ENCODE measurements at places on chromosomes 13 and 19. TPM values are rescaled to one million over a fixed set of nuclear protein-coding genes. Genes with fewer than 3 reads are reported as not detected.
A peak's percentile ranks its signal among the peaks of the same experiment; 100 is the strongest.

GRCh38 chr19:42279902-42280814 lies 11.1 kb downstream of the CIC start:
- no peak for DNase-seq

DNA sequence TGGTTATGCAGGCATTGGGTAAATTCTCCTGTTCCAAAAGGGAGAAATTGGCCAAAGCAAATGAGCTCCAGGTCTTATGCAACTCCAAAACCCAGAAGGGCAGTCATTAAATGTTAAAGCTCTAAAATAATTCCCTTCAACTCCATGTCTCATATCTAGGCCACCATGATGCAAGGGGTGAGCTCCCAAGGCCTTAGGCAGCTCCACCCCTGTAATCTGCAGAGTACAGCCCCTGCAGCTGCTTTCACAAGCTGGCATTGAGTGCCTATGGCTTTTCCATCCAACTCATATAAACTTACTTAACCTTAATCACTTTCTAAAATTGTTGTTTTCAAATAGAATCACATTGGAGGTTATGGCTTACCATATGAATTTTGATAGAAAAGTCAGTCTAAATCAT lies 44.7 kb upstream of the ZNF429 start:
- no peak for DNase-seq

DNA sequence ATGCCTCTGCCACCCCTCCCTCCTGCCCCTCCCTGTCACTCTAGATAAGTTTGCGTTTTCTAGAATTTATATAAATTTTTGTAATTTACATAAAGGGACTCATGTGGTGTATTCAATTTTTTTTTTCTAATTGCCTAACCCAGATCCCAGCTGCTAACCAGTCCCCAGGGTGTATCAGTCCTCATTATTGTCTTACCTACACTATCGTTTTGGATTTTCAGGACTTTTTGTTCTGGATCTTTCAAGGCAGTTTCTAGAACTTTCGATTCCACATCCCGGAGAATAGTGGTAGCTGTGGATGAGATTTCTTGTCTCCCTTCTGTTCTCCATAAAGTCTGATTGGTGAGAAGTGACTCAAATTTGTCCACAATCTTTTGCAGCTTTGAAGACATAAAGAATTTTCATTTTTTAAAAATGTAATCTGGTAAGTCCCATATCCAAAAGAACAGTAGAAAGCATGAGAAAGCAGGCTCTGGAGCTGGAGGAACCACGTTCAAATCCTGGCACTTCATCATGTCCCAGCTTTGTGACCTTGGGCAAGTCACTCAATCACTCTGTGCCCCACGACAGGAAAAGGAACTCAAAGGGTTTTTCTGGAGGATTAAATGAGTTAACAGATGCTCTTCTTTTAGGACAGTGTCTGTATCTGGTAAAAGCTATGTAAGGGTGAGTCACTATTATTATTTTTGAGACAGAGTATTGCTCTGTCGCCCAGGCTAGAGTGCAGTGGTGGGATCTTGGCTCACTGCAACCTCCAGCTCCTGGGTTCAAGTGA lies 19.7 kb downstream of the ADGRE3 start:
- DNase-seq: no peak

DNA sequence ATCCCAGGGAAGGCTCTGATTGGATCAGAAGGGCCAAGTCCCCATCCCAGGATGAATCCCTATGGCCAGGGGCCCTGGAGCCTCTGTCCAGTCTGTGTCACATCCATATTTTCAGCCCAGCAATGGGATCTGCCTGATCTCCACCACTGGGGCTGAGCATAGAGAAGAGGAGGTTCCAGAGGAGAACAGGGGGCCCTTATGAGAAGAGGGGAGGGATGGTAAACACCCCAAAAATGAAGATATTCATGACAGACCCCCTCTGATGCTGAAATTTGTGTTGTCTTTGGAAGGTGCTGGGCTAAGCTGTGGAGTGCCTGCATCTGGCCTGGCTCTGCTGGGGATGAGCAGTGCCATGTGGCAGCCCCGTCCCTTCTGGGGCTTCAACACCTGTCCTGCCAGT lies 14.5 kb downstream of the KLHL26 start:
- no peak for DNase-seq

GRCh38 chr19:18160493-18160970 lies 7.6 kb downstream of the PIK3R2 start:
- no peak for DNase-seq

- DNase-seq: no peak
Measured at GRCh38 chr19:43351998-43352746, 1.3 kb upstream of the CD177 start.

DNA sequence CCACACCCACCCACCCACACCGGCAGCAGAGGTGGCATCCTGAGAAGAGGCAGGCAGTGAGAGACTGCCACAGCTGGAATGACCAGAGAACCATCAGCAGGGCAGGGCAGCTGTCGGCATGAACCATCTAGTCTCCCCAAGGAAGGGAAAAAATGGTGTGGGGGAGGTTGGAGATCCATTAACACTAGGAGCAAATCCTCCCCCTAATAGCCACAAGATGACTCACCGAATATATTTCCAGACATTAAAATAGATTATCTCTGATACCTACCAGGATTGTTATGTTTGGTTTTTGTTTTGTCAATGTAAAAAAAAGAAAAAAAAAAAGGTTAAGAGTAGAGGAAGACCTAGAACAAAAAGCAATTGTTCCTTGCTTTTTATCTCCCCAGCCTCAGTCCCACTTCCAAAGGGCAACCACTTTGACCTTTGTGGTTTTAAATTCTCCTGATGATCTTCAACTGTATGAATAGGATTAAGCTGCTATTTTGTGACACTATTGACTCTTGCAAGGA lies 34.2 kb downstream of the THSD1 start:
- no peak for DNase-seq

DNA sequence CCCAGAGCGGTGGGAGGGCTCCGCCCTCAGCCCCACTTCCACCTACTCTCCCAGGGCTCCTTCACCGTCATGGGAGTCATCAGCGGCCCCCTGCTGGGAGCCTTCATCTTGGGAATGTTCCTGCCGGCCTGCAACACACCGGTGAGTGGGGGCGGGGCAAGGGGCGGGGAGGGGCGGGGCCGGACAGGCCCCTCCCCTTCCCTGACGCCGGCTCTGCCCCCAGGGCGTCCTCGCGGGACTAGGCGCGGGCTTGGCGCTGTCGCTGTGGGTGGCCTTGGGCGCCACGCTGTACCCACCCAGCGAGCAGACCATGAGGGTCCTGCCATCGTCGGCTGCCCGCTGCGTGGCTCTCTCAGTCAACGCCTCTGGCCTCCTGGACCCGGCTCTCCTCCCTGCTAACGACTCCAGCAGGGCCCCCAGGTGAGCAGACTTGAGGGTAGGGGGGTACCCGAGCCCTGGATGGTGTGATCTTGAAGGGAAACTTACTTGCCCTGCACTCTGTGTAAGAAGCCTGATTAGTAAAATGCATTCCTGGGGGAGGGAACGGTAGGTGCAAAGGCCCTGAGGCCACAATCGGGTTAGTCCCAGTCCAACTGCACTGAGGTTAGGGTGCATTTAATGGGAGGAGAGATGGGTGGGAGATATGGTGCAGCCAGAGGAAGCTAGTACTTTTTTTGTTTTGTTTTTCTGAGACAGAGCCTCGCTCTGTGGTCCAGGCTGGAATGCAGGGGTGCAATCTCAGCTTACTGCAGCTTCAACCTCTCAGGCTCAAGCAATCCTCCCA lies 12.1 kb downstream of the SLC5A5 start:
- DNase-seq: no peak

- no peak for DNase-seq
Measured at GRCh38 chr13:94192431-94192975, 287.0 kb downstream of the DCT start.

- no peak for DNase-seq
Measured at GRCh38 chr13:41053384-41053826, 7.9 kb upstream of the WBP4 start.

DNA sequence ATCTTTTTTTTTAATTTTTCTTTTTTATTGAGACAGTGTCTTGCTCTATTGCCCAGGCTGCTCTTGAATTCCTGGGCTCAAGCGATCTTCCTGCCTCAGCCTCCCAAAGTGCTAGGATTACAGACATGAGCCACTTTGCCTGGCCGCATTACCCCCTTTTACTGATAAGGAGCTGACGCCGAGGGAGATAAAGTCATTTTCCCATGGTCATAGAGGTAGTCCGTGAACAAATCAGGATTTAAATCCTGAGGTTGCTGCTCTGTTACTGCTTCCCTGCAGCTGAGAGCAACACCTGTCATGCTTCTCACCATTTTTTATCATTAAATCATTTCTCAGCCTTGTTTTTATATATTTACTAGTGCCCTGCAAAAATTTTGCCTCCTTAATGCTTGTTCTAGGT lies 7.4 kb downstream of the CYSLTR2 start:
- no peak for DNase-seq

GRCh38 chr13:21124852-21125251 lies 51.5 kb downstream of the SKA3 start:
- no peak for DNase-seq

DNA sequence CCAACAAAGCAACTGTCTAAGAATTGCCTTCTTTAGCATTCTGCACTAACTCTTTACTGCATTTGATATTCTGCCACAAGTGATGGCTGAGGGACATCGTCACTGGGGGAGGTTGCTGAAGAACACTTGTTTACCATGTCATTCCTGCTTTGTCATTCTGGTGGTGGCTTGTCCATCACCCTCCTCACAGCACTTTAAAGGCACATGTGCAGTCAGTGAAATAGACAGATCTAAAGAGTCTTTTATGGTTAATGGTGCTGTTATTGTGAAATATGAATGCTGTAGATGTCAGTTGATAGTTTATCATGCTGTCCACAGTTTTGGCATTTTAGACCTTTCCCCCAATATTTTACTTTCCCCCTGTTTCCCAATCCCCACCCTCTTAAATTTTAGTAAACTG lies 120.9 kb upstream of the TSC22D1 start:
- DNase-seq: no peak

- DNase-seq: no peak
Measured at GRCh38 chr19:16585808-16586476, 13.7 kb upstream of the SLC35E1 start.

GRCh38 chr13:111912453-111912866 lies 154.5 kb upstream of the SOX1 start:
- no peak for DNase-seq

GRCh38 chr19:24101459-24102115 lies 14.6 kb downstream of the ZNF254 start:
- no peak for DNase-seq

DNA sequence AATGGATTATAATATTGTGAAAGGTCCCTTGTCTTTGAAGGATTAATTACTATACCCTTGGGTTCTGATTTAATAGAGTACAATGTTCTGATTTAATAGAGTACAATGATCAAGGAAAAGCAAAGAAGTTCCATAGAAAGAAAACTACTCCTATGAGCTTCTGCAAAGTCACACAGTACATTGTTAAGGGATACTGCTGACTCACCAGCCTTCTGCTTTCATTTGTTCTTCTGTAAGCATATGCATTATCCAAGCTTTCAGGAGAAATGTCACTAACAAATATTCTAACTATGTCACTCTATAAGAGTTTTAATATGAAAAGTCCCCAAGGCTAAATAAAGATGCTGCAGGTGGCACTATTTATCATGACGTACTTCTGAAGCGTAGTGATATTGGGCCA lies 396.7 kb downstream of the RFC3 start:
- no peak for DNase-seq

- DNase-seq: no peak
Measured at GRCh38 chr19:4473011-4473762, 1.1 kb downstream of the HDGFL2 start.

- DNase-seq: peak; percentile 68
Measured at GRCh38 chr19:8832132-8833021, at the start of the genes MBD3L1 and ZNF558. TSS of gene MBD3L1 (plus strand) at chr19:8832377. CDS start at chr19:8842679, 10,302 bp downstream. TSS of gene ZNF558 (minus strand) at chr19:8832304. CDS start at chr19:8822659, 9,645 bp downstream.

- DNase-seq: no peak
Measured at GRCh38 chr13:101530293-101530692, 77.8 kb downstream of the ITGBL1 start.

- no peak for DNase-seq
Measured at GRCh38 chr13:98315466-98315865, 138.4 kb upstream of the RNF113B start.

GRCh38 chr13:75360170-75360569 lies 121.8 kb downstream of the TBC1D4 start:
- no peak for DNase-seq

GRCh38 chr19:7366701-7367420 lies 18.1 kb downstream of the ARHGEF18 start:
- DNase-seq: no peak

DNA sequence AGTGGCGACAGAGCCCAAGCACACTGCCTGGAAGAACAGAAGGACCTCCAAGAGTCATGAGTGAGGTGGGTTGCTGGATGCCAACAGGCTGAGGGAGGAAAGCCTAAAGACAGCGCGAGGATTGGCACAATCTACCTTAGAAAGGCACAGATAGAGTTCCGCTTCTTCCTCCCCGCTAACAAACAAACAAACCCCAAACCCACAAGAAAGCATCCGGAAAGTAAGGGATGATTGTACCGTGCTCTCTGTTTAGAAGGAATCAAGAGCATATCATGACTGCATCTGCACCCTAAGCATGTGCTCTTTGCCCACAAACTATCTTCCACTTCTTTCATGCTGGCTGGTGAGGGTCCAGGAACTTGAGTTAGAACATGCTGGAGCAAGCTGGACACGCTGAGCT lies 233.0 kb upstream of the KLF12 start:
- no peak for DNase-seq

- DNase-seq: no peak
Measured at GRCh38 chr19:31913103-31913661, 432.2 kb upstream of the ZNF507 start.

- DNase-seq: no peak
Measured at GRCh38 chr19:28874742-28875141, 338.2 kb downstream of the UQCRFS1 start.

DNA sequence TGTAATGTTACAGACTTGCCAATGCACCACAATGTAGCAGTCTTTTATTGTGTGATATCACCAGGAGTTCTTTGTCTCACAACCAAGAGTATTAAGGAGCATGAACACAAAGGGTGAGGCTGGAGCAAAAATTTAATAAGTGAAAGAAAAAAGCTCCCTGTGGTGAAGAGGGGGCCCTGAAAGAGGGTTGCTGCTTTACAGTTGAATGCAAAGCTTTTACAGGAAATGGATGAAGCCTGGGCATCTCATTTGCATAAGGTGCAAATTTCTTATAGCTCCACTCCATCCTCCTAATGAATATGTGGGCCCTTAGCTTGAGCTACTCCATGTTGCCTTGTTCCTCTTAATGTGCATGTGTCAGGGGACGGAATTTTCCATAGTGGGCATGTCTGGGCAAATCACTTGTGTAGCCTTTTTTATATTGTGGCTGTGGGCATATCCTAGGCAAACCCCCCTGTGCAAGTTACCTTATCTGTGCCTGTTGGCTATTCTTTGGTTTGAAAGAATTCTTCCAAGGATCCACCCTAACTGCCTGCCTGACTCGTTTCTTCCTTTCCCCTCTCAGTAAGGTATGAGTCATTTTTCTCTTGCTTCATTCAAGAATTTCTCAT lies 45.3 kb upstream of the TRPC4 start:
- no peak for DNase-seq

GRCh38 chr13:50529154-50529882 lies 314.2 kb downstream of the DLEU7 start:
- DNase-seq: no peak

The LILRB2 gene
- 1.9 TPM for polyA plus RNA-seq

The ACP5 gene
- polyA plus RNA-seq: 1.1 TPM

The DCLK1 gene
- polyA plus RNA-seq: 77.3 TPM

The CCDC169 gene
- 2.6 TPM for polyA plus RNA-seq

The HSD17B14 gene
- 3.1 TPM for polyA plus RNA-seq

The TBXA2R gene
- polyA plus RNA-seq: 1.7 TPM

The ALG11 gene
- 19.8 TPM for polyA plus RNA-seq

The CGB2 gene
- not detected for polyA plus RNA-seq

The C19orf67 gene
- not detected for polyA plus RNA-seq

The RASGRP4 gene
- polyA plus RNA-seq: 2.3 TPM

The CKAP2 gene
- 38.2 TPM for polyA plus RNA-seq

The TRIM28 gene
- polyA plus RNA-seq: 322 TPM

The RGL3 gene
- polyA plus RNA-seq: 0.40 TPM
